Activated B cell treated with CpG ODN at 0.5 μM for 24 hours (primary cell): ENCODE measurements at places on chromosomes 1 and 21.

- H3K36me3 ChIP-seq: no peaks in the 10 kb centered on the region
- no peak for DNase-seq
- H3K4me1 ChIP-seq: no peaks in the 10 kb centered on the region
- peaks cover 3% of the 10 kb centered on the region for H3K27me3 ChIP-seq
- no peak overlapping the region for H3K4me3 ChIP-seq
Measured at GRCh38 chr1:57294177-57294576, 129.7 kb downstream of the DAB1 start.

DNA sequence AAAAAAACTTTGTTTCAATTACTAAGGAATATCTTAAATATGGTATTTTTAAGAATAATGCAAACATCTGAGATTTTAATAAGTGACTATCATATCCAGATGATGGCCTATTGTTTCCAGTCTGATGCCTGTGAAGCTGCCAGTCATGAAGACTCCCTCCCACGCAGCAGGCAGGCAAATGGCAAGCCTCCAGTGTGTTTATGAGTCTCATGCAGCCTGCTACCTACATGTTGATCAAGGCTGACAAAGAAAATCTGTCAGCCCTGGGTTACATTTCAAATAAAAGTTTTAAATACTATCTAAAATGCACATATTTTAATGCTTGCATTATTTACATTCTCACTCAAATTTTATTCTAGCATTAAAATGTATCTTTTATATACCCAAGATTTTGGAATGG, 137.6 kb upstream of the RNPC3 start:
- H3K27ac ChIP-seq: no peak overlapping the region
- H3K4me3 ChIP-seq: no peak overlapping the region
- H3K36me3 ChIP-seq: no peaks in the 10 kb centered on the region
- DNase-seq: no peak
- H3K27me3 ChIP-seq: no peaks in the 10 kb centered on the region
- H3K4me1 ChIP-seq: no peaks in the 10 kb centered on the region

DNA sequence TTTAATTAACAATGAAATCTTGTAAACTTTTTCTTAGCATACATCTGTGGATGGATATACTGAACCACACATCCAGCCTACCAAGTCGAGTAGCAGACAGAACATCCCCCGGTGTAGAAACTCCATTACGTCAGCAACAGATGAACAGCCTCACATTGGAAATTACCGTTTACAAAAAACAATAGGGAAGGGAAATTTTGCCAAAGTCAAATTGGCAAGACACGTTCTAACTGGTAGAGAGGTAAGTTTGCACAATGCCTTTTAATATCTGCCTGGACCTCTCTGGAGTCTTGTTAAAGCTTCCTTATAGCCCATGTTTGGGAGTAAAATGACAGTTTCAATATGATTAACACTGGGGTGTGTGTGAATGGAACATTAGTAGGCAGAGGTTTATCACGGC, 51.4 kb downstream of the MARK1 start:
- no peak overlapping the region for H3K27ac ChIP-seq
- no peak overlapping the region for H3K4me3 ChIP-seq
- DNase-seq: no peak
- H3K36me3 ChIP-seq: peaks cover under 1% of the 10 kb centered on the region
- no peaks in the 10 kb centered on the region for H3K27me3 ChIP-seq
- no peaks in the 10 kb centered on the region for H3K4me1 ChIP-seq

DNA sequence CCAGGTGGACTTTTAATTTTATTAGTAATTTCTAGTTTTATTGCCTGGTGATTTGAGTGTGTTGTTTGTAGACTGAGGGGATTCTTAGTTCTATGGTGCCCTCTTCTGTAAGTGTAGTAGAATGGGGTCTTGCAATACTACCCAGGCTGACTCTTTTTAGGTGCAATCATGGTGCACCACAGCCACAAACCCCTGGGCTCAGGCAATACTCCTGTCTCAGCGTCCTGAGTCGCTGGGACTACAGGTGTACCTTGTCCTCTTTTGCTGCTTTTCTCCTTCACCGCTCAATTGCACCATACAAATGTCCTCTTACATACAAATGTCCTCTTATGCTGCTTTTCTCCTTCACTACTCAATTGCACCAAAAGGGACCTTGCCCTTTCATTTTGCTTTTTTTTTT, 43.1 kb downstream of the SCP2 start:
- no peak overlapping the region for H3K4me3 ChIP-seq
- no peaks in the 10 kb centered on the region for H3K4me1 ChIP-seq
- H3K27ac ChIP-seq: no peak overlapping the region
- no peaks in the 10 kb centered on the region for H3K27me3 ChIP-seq
- no peak for DNase-seq
- peaks cover 2% of the 10 kb centered on the region for H3K36me3 ChIP-seq

- H3K36me3 ChIP-seq: no peaks in the 10 kb centered on the region
- no peak overlapping the region for H3K4me3 ChIP-seq
- no peak for DNase-seq
- no peaks in the 10 kb centered on the region for H3K27me3 ChIP-seq
- no peak overlapping the region for H3K27ac ChIP-seq
Measured at GRCh38 chr21:21714426-21714825, 716.2 kb downstream of the NCAM2 start.

DNA sequence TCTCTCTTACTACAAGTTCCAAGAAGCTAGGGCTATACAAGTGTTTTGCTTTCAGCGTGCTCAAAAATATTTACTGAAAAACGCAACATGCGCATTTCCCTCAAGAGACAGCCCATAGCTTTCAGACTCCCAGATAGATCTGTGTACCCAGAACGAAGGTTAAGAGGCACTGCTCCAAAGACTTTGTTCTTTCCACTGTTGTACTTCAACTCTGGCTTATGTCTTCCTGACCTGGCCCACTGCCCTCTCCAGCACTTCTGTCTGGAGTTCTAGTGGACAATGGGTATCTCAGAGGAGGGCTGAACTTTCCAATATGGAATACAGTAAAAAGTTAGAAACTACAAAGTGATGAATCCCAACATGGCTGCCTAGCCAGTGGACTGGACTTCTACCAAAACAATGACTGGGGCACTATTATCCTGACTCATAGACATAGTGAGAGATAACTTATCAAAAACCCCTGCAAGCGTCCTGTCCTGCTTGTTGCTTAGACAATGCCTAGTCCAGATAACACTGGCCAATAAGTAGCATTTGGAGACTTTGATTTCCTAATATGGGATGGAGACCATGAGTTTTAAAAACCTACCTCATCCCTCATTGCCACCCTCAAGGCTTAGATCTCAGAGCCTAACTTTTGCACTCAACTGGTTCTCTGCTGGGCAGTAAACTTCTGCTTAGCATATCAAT, 8.8 kb upstream of the ADAR start:
- no peak for DNase-seq
- no peak overlapping the region for H3K4me3 ChIP-seq
- H3K36me3 ChIP-seq: peaks cover 3% of the 10 kb centered on the region
- peaks cover 11% of the 10 kb centered on the region for H3K4me1 ChIP-seq
- no peaks in the 10 kb centered on the region for H3K27me3 ChIP-seq
- no peak overlapping the region for H3K27ac ChIP-seq

- DNase-seq: no peak
- H3K36me3 ChIP-seq: no peaks in the 10 kb centered on the region
- no peak overlapping the region for H3K27ac ChIP-seq
- no peaks in the 10 kb centered on the region for H3K4me1 ChIP-seq
- peaks cover 11% of the 10 kb centered on the region for H3K27me3 ChIP-seq
Measured at GRCh38 chr1:229970714-229971113, 96.3 kb upstream of the GALNT2 start.

- no peaks in the 10 kb centered on the region for H3K4me1 ChIP-seq
- H3K4me3 ChIP-seq: no peak overlapping the region
- H3K36me3 ChIP-seq: no peaks in the 10 kb centered on the region
- no peak overlapping the region for H3K27ac ChIP-seq
Measured at GRCh38 chr1:192889082-192889481, 80.2 kb downstream of the RGS2 start.

DNA sequence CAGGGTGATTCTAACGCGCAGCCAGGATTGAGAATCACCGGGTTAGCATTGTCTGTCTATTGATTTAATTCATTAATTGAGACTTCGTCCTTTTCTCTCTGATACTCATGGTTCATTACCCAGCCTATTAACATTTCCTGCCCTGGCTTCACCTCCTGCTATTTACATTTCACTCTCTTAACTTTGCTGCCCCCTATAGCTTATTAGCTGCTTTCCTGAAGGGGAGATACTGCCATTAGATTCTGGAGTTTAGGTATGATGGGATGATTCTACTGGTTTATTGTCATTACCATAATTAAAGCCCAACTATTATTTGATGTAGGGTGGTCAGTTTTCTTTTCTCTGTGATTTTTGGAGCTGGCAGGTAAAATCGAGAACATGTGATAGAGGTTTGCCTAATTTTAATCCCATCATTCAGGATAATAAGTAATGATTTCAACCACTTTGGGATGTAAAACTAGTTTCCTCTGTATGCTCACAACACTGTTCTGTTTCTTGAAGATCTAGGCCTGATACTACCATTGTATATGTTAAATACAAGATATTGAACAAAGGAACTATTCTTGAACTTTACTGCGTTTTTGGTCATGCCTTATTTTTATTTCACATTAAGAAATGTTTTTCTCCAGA, 6.4 kb downstream of the PPP2R5A start:
- no peak overlapping the region for H3K27ac ChIP-seq
- peaks cover 3% of the 10 kb centered on the region for H3K36me3 ChIP-seq
- DNase-seq: no peak
- H3K27me3 ChIP-seq: no peaks in the 10 kb centered on the region
- H3K4me1 ChIP-seq: peaks cover 78% of the 10 kb centered on the region

GRCh38 chr1:92993581-92993980, 32.3 kb upstream of the DIPK1A start:
- H3K36me3 ChIP-seq: no peaks in the 10 kb centered on the region
- H3K27ac ChIP-seq: peak overlapping the region; percentile 10
- no peak overlapping the region for H3K4me3 ChIP-seq
- H3K4me1 ChIP-seq: peaks cover 38% of the 10 kb centered on the region
